Activated naive CD4-positive, alpha-beta T cell treated with anti-CD3 and anti-CD28 coated beads for 36 hours (primary cell): ENCODE measurements at places on chromosomes 2 and 18. TPM values are rescaled to one million over a fixed set of nuclear protein-coding genes. Genes with fewer than 3 reads are reported as not detected.

KCNG2 gene
- total RNA-seq: not detected

MRPS5 gene
- total RNA-seq: 96.0 TPM

B3GNT2 gene
- 33.0 TPM for total RNA-seq

TUBA3E gene
- not detected for total RNA-seq

SLC5A7 gene
- not detected for total RNA-seq

KCTD18 gene
- 10.0 TPM for total RNA-seq

ILKAP gene
- total RNA-seq: 46.6 TPM

HOXD11 gene
- total RNA-seq: not detected

NOSTRIN gene
- total RNA-seq: not detected

SERPINB11 gene
- not detected for total RNA-seq

TMEM247 gene
- not detected for total RNA-seq

DPP4 gene
- 11.9 TPM for total RNA-seq

FIGLA gene
- total RNA-seq: not detected

IL1R2 gene
- total RNA-seq: 10.5 TPM

CD207 gene
- not detected for total RNA-seq

MAP3K19 gene
- total RNA-seq: not detected

C2orf80 gene
- not detected for total RNA-seq

CCT4 gene
- total RNA-seq: 377 TPM

DCDC2C gene
- total RNA-seq: not detected

COL4A4 gene
- not detected for total RNA-seq

COLEC12 gene
- not detected for total RNA-seq

OR6B2 gene
- total RNA-seq: not detected

UGT1A5 gene
- not detected for total RNA-seq

LHCGR gene
- not detected for total RNA-seq

DNAJC5G gene
- total RNA-seq: not detected

TUBB6 gene
- 2.6 TPM for total RNA-seq

RNF144A gene
- total RNA-seq: 50.6 TPM

BZW1 gene
- 442 TPM for total RNA-seq

IL18R1 gene
- 18.4 TPM for total RNA-seq

TANC1 gene
- total RNA-seq: 2.0 TPM

RGPD4 gene
- total RNA-seq: 0.19 TPM

ABCG8 gene
- not detected for total RNA-seq

PLCD4 gene
- 0.49 TPM for total RNA-seq

ANKRD30BL gene
- not detected for total RNA-seq

RNU2-63P gene
- 12.6 TPM for total RNA-seq

PFN4 gene
- total RNA-seq: 0.32 TPM

NEU2 gene
- total RNA-seq: not detected

RFX8 gene
- total RNA-seq: 0.60 TPM

ERBB4 gene
- not detected for total RNA-seq

CSRNP3 gene
- not detected for total RNA-seq

TBR1 gene
- not detected for total RNA-seq

ASTL gene
- 2.6 TPM for total RNA-seq

EN1 gene
- not detected for total RNA-seq

DSG1 gene
- not detected for total RNA-seq

ZNF396 gene
- total RNA-seq: 0.74 TPM

IL1B gene
- not detected for total RNA-seq

SRD5A2 gene
- total RNA-seq: not detected
